ENCODE measurements at places on chromosomes 7 and 10.

DNA sequence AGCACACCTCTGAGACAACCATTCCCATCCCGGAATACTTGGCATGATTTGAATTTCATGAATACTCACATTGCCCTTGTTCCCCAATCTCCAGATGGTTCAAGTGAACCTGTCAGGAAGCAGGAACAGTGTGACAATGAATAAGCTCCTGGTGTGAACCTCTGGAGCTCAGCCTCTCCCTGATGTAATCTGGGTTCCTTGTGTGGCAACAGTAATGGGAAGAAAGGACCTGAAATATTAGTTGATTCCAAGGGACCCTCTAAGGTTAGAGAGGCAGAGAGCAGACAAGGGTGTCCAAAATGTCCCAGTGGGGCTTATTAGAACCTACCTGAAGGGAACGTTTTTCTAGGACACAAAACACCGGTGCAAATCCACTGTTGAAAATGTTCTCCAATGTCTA is 8.5 kb downstream of the OR2A7 start:
- no peak for DNase-seq

- DNase-seq: no peak
These were observed 458.9 kb upstream of the ANKRD30A start for GRCh38 chr10:36666451-36666850.

DNA sequence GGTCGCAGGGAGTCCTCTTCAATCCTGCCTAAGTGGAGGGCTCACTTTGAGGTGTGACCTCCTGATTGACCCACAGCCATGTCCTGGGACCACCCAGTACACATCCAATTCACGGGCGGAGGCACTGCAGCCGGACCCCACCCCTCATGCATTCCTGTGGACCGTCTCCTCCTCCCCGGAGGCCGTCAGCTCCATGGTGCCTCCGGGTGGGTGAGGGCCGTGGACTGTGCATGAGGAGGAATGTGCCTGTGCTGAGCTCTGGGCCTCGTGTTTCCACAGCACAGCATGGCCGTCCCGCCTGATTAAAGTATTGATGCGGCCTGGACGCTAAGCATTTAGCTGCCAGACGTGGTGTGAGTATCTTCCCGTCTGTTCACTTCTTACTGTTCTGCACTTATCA is 52.8 kb downstream of the CFAP46 start:
- no peak for DNase-seq

DNA sequence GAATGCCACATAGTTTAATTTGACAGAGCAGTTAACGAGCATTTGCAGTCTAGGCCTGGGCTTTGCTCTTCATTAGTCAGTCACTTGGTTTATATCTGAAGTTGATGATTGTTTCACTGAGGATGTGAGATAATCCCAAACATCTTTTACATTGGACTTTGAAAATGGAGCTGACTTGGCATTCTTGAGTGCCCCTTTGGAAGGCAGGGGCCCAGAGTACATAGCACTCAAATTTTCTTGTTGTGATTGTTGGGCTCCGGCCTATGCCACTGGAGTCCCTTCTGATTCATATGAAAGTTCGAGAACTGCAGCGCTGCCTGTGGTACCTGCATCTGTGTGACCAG is 21.9 kb downstream of the DNAJB6 start:
- DNase-seq: no peak

- DNase-seq: no peak
These were observed 622.0 kb downstream of the TYW1 start for GRCh38 chr7:67618556-67619162.

DNA sequence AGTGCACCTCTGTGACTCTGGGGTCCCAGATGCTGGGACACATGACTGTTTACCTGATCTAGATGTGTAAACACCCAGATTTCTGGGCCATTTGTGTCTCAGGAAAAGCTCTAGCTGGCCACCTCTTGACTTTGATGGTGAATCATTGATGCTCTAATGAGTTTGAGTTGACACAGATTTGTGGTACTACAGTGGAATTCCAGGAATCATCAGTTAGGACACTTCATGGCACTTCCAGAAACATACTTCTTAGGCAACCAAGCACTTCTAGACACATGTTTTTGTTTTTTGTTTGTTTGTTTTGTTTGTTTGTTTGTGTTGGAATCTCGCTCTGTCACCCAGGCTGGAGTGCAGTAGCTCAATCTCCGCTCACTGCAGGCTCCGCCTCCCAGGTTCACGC is 302.2 kb upstream of the ZMIZ1 start:
- no peak for DNase-seq

GRCh38 chr10:116740971-116741370 is 1.4 kb downstream of the HSPA12A start:
- no peak for DNase-seq

GRCh38 chr10:86363833-86364490 is 2.6 kb downstream of the GRID1 start:
- no peak for DNase-seq

- DNase-seq: no peak
These were observed 970.2 kb downstream of the SORCS3 start for GRCh38 chr10:105611244-105611798.

GRCh38 chr10:21929070-21929469 is 74.5 kb downstream of the DNAJC1 start:
- DNase-seq: no peak

DNA sequence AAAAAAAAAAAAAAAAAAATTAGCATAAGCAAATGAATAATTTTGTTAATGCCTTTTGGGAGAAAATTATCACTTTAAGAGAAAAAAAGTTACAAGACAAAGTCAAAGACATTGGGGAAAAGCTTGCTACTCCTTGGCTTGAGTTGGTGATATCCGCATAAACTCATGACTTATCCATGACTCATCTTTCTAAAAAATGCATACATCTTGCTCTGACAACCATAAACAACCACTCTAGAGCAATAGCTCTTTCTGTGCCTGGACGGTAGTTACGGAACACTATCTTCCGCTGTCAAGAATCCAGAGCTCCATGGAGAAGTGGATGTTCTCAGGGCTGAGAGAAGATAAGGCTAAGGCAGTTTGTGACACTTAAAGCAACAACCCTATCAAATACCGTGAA is 281.1 kb upstream of the PFKP start:
- no peak for DNase-seq

DNA sequence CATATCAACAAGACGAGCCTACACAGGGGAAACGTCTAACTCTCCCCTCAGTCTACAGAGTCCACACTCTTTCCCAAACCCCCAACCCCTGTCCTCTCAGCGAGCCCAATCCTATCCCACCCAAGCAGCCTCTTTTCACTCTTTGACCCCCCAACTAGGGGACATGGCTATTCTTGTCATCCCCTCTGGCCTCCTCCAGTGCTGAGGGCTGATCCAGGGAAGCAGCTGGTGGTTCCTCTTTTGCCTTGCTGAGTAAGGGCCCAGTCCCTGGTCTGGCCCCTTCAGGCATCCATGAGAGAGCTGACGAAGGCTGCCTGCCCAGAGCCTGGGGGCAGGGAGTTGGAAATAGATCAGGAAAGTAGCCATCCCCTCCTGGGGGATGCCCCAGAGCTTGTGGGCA is 6.4 kb downstream of the NOBOX start:
- DNase-seq: no peak

DNA sequence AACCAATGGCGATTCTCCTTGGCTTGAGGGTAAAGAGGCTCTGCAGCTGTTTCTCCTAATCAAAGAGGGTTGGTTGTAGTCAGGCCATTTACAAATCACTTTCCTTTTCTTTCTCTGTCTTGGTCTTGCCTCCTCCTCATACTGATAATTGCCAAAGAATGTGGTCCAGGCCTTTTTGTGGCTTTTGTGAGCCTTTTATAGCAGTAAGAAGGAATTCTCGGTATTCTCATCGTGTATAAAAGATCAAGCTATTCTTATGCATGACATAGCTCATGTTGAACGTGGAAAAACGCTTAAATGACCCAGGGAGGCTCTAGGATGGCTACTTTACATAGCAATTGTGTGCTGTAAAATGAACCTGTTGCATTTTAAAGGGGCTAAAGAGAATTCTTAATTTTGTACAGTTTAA is 62.6 kb downstream of the RBM20 start:
- no peak for DNase-seq

GRCh38 chr10:22849077-22849805 is 78.6 kb upstream of the ARMC3 start:
- DNase-seq: no peak

DNA sequence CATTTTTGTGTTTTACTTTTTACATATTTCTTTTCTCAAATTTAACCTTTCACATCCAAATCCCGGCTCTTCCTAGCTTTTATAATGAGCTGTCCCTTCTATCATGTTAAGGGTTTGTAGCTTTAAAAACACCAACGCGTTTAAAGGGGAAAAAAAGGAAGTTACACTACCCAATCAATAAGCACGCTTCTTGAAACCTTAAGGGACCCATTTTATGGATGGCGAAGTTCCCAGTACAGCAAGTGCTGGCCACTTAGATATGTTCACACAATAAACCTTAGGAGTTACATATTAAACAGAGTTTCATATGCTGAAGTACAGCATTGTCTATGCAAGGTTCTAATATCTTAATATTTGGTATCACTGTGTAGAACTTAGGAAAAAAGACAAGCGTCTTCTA is 1.8 kb downstream of the GNG11 start:
- no peak for DNase-seq

- no peak for DNase-seq
These were observed 56.5 kb upstream of the LRGUK start for GRCh38 chr7:134070673-134071072.

GRCh38 chr7:129122078-129122750 is 22.3 kb upstream of the TSPAN33 start:
- no peak for DNase-seq

GRCh38 chr10:91477236-91477635 is 67.1 kb downstream of the HECTD2 start:
- no peak for DNase-seq

GRCh38 chr10:26627324-26627723 is 70.2 kb upstream of the PDSS1 start:
- no peak for DNase-seq

- DNase-seq: no peak
These were observed 30.1 kb downstream of the PLEKHA1 start for GRCh38 chr10:122404576-122404975.

DNA sequence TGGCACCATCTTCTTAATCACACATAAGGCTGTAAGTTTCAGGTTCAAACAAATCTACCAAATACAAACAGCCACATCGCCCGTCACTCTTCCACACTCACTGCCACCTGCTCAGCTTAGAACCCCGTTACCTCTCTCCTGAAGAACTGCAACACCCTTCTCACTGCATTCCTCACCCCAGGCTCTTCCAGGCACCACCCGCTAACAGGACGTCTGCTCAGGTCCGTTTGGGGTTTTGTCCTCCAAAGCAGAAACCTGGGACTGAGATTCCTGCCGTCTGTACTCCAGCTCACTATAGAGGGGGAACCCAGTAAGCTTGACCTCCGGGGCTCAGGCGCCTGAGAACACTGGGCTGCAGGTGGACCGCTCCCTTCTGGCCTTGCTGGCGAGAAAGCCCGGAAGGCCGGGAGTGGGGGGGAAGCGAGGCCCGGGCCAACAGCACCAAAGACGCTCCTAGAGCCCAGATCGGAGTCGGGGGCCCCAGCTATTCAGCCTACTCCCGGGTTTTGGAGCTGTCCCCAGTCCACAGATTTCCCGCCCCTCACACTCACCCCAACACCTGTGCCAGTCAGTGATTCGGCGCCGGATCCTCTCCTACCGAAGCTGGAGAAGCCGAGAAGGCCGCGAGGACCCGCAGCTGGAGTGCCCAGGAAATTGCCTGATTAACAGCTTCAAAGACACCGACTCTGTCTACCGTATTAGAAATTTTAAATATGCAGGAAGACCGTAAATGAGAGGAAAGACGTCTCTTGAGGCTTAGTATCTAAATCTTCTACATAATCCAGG is at the start of gene AP3M1:
AP3M1 (minus strand) TSS at position 625 of the 786 bp plus-strand sequence. CDS start 12,449 bp downstream, outside the sequence.
- no peak for DNase-seq

- no peak for DNase-seq
These were observed 3.0 kb upstream of the AQP1 start for GRCh38 chr7:30908681-30909080.

DNA sequence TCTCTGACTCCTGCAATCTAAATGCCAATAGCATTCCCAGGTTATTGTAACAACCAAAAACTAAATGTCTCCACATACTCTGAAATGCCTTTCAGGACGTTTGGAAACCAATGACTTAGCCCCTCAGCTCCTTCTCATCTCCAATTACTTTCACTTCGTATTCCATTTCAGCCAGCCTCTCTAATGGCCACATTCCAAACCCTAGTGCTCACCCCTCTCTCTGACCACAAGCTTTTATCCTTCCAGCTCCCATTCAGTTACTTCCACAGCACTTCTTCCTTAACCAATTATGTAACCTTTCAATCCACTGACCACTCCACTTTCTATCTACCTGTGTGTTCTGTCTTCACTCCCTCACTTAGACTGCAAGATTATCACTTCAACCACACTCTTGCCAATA is 4.3 kb downstream of the NOC3L start:
- DNase-seq: no peak

GRCh38 chr10:23345861-23346260 is 1.3 kb upstream of the C10orf67 start:
- peak; percentile 4 for DNase-seq

GRCh38 chr7:66522518-66522917 is 106.2 kb upstream of the KCTD7 start:
- DNase-seq: no peak

GRCh38 chr7:38682606-38683005 is 51.4 kb upstream of the AMPH start:
- no peak for DNase-seq

- DNase-seq: no peak
These were observed 9.6 kb downstream of the PKD1L1 start for GRCh38 chr7:47938574-47939165.
